ENCODE measurements at places on chromosomes 2 and 18. TPM values are rescaled to one million over a fixed set of nuclear protein-coding genes. Genes with fewer than 3 reads are reported as not detected.

- DNase-seq: no peak
Measured at GRCh38 chr2:14815201-14815600, 182.7 kb downstream of the LRATD1 start.

DNA sequence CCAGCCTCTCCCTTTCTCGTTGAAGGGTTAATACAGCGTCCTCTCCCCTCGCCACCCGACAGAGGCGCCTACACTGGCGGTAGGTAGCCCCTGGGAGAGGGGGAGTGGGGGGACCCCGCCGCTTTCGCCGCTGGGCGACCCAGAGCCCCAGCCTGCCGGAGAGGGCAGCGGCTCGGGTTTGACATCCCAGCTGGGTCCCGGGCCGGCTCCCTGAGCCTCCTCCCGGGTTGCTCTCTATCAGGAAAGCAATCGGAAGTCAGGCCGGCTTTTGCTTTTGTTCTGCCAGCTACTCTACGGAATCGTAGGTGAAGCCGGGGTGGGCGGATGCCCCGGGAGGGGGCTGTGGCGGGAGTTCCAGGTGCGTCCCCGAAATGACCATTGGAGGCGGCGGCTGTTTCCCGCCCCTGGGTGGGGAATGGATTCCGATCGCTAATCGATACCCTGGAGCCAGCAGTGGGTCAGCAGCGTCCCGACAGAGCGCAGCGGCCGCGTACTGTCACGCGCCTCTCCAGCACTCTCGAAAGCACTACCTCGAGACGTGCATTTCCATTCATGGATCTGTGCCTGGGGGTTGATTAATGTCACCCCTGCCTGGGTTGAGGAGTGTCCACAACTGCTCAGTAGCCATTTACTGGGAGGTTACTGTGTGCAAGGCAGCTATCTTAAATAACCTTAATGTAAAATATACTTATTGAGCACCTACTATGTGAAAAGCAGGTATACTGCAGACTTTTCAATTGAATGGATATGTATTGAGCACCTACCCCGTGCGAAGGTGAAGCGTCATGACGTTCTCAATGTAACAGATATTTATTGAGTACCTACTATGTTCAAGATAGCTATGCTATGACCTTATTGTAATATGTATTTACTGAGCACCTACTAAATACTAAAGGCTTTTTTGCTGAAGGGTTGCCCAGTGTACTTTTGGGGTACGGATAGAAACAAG lies 1.1 kb downstream of the MAPK4 start:
- DNase-seq: no peak

DNA sequence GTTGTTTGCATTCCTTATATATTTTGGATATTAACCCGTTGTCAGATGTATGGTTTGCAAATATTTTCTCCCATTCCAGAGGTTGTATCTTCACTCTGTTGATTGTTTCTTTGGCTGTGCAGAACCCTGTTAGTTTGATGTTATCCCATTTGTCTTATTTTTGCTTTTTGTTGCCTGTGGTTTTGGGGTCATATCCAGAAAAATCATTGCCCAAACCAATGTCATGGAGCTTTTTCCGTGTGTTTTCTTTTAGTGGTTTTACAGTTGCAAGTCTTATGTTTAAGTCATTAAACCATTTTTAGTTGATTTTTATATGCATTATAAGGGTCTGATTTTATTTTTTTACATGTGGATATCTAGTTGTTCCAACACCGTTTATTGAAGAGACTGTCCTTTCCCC lies 35.8 kb downstream of the PPIG start:
- DNase-seq: no peak

GRCh38 chr2:216717491-216717901 lies 22.1 kb upstream of the IGFBP5 start:
- no peak for DNase-seq

DNA sequence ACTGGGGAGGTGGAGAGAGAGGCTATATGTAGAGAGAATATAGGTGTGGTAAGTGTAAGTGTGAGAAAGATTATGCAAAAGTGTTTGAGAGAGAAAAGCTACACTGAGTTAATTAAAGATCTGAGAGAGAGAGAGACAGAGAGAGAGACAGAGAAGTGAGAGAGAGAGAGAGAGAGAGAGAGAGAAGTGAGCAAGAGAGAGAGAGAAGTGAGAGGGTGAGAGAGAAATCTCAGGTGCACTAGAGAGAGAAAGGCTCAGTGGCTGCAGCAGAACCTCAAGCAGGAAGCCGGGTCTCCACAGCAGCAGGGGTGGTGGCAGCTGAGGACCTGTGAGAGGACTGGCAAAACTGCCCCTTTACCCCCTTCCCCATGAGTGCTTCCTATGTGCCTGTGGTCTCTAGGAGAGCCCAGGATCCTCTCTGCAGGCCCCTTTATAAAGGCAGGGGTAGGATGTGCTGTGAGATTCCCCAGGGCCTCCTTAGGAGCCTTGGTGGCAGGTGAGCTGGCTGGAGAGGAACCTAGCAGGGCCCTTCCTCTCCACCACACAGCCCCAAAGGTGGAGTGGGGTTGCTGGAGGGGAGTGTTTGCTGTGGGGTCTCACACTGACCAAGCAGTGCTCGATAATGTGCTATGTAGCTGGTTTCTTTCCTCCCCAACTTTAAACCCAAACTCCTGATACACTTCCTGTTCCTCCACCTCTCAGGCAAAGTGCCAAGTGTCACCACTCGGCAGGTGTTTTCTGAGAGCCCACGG lies 52.6 kb downstream of the SLC4A5 start:
- DNase-seq: no peak

SCN2A gene
- 0.56 TPM for total RNA-seq

GAREM1 gene
- 12.7 TPM for total RNA-seq

TMEFF2 gene
- 0.08 TPM for total RNA-seq

GRCh38 chr2:98757904-98758421 lies 27.0 kb upstream of the MGAT4A start:
- DNase-seq: peak; percentile 78

PPM1B gene
- 42.3 TPM for total RNA-seq

OTOF gene
- total RNA-seq: not detected

PRKAG3 gene
- 0.18 TPM for total RNA-seq

GRCh38 chr2:28322456-28322855 lies 70.2 kb upstream of the FOSL2 start:
- DNase-seq: no peak

GRCh38 chr2:229856413-229856812 lies 65.4 kb downstream of the TRIP12 start:
- DNase-seq: no peak

FRZB gene
- 2.4 TPM for total RNA-seq

DNA sequence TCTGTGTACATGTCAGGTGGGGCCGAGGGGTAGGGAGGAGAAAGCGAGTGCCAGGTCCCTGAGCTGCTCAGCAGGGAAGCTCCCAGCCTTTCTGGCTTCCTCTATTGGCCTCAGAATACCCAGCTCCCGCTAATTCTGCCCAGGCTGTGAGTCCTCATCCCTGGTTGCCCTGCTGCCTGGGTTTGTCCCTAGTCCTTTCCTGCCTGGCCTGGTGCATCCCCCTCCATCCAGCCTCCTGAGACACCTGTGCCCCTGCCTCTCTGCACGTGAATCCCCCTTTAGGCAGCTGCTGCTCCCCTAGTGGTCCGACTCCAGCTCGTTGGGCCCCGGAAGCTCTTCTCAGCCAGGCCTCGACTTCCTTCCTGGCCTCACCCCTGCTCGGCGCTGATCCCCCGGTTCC lies 54.6 kb downstream of the INHBB start:
- DNase-seq: no peak

DNA sequence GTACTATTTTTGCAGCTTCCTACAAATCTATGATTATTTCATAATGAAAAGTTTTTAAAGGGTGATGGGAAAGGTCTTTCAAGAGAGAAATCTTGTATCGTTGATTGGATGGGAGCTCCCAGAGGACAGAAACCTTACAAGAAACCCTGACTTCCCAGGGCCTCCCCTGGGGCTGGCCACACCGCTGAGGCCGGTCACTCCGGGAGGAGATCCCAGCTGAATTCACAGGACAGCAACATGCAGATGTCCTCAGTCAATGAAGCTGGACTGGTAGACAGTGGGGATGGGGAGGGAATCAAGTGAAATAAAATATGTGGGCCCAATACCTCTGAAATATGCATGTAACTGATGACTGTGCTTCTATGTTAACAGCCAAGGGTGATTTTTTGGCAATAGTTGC lies 135.6 kb downstream of the TFCP2L1 start:
- DNase-seq: no peak

DNA sequence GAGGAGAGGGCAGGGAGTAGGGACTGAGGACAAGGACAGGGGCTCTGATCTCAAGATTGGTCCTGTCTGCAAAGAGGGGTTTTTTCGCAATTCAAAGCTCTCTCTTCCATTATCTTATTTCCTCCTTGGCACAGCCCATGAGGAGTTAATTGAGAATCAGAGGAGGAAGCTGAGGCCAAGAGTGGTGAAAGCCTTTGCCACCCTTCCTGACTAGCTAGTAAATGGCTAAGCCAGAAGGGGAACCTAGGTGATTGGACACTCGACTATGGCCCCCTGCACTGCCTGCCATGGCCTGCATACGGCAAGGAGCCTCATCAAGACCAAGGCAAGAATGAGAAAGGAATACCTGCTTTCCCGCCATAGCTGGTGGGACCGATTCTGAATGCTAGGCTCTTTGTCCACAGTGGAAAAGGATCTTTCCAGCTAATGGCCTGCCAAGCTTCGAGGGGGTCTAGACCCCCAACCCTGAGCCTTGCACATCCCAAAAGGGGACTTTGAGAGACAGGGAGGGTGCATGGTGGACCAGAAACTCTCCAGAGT lies 237.9 kb downstream of the HAUS1 start:
- no peak for DNase-seq

GRCh38 chr2:3490191-3491170 lies 28.9 kb downstream of the ADI1 start:
- DNase-seq: no peak

- no peak for DNase-seq
Measured at GRCh38 chr18:74982946-74983635, 225.8 kb downstream of the PTGR3 start.

LCT gene
- total RNA-seq: not detected

- no peak for DNase-seq
Measured at GRCh38 chr2:60152226-60152833, 401.1 kb downstream of the BCL11A start.

- no peak for DNase-seq
Measured at GRCh38 chr2:45498661-45499550, 112.2 kb downstream of the SRBD1 start.

ERBB4 gene
- 17.9 TPM for total RNA-seq

CCL20 gene
- not detected for total RNA-seq

GCG gene
- not detected for total RNA-seq

DNA sequence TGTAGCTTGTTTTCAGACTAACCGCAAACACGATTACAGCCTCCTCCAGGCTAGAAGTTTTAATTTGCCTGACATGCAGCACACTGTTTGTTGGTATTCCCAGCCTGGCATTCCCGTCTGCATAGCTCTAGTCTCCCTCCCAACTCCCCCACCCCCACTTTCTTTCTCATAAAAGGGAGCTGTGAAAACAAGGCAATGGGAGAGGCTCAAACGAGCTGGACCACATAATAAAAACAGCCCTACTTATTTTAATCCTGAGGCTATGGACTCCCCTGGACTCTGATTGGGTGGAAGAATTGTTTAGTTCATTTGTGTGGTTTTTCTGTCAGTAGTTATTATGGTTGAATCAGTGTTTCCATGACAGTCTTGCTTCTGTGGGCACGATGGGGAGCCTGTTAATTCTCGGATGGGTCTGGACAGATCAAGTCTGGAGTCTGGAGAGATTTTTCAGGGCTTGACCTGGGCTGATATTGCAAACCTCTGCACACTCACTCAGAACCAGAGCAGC lies 1.2 kb downstream of the STON1 start:
- no peak for DNase-seq

- DNase-seq: no peak
Measured at GRCh38 chr2:10344105-10345066, 41.7 kb downstream of the HPCAL1 start.

GRCh38 chr2:33448220-33448899 lies 28.1 kb upstream of the RASGRP3 start:
- DNase-seq: no peak

DNA sequence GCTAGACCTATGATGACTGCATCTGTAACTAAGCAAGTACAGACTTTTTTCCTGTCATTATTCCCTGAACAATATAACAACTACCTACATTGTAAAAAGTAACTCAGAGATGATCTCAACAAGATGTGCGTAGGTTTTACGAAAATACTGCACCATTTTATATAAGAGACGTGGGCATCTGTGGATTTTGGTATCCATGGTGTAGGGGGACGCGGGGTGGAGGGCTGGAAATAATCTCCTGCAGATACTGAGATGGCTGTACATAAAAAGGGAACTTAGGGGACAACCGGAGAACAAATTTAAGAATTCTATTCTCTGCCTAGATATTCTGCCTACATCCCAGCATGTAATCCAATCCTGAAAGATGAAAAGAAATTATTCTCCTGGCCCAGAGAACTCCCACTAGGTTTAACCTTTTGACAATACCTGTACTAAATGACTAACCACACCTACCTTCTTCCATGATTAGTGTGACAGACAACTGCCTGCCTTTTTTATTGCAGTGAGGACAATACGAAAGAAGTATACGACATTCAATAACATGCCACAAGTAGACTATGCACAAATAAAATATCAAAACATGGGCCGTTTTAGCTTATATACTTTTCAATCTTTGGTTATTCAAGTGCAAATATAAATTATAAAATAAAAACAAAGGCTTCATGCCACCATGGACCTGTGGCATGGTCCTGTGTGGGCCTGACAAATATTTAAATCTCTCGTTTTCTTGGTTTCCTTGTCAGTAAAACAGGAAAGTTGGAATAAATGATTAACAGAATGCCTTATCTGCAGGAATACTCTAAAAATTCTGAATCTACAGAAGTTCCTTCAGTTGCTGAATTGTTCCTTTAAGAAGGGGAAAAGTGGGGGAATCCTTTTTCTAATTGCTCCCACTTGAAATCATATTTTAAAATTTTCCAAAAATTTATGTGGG lies 46.3 kb downstream of the RTN4 start:
- DNase-seq: no peak

MAPK4 gene
- 64.4 TPM for total RNA-seq

DNA sequence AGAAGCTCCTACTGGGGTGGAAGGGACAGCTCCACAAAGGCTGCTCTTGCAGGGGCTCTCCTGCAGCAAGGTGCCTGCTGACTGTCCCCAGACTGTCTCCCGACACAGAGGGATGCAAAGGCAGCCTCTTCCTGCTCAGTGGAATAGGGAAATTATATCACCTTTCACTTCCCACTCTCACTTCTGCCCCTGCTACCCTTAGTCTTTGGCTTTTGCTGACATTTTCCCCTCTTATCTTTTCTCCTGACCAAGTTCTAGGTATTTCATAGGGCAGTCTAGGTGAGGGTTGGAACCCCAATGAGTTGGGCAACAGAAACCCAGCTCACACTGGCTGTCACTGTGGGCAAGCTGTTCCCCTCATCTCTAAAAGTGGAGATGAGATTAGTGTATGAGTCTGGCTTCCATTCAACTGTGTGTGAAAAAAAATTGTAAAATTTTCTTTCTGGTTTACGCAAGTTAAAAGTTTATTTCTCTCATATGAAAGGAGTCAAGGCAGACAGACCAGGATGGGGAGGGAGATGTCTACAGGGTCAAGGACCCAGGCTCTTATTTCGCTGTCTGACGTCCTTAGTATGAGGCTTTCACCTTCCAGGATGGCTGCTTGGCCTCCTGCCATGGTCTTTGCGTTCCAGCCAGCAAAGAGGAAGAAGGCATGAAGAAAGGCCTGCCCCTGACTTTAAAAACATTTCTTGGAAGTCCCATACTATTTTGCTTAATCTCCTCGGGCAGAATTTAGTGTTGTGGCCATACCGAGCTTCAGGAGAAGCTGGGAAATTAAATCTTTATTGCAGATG lies 7.5 kb upstream of the MOCOS start:
- DNase-seq: peak; percentile 80

- DNase-seq: no peak
Measured at GRCh38 chr2:40418614-40419363, 33.1 kb downstream of the SLC8A1 start.

- DNase-seq: no peak
Measured at GRCh38 chr2:88885275-88885674, 193.8 kb downstream of the RPIA start.

Measured in left cardiac atrium (tissue), 4 donors.